CD8-positive, alpha-beta memory T cell (primary cell): ENCODE measurements at places on chromosomes 2 and 18. TPM values are rescaled to one million over a fixed set of nuclear protein-coding genes. Genes with fewer than 3 reads are reported as not detected.
A peak's percentile ranks its signal among the peaks of the same experiment; 100 is the strongest.

Gene CDH20
- 0.11 TPM for total RNA-seq

Gene KLHL30
- total RNA-seq = not detected

Gene RNF125
- 41.3 TPM for total RNA-seq

Gene MAP3K19
- total RNA-seq = not detected

Gene MEP1B
- not detected for total RNA-seq

Gene PLCL1
- total RNA-seq = 0.71 TPM

Gene PIAS2
- total RNA-seq = 25.1 TPM

Gene GCC2
- total RNA-seq = 49.0 TPM

Gene NEUROD1
- total RNA-seq = not detected

DNA sequence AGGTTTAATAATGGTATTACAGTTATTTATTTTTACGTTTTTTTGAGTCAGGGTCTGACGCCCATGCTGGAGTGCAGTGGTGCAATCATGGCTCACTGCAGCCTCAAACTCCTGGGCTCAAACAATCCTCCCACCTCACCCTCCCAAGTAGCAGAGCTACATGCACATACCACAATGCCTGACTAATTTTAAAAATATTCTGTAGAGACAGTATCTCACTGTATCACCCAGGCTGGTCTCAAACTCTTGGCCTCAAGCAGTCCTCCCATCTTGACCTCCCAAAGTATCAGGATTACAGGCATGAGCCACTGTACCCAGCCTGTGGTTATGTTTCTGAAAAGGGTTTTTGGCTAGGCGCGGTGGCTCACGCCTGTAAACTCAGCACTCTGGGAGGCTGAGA is 120.8 kb downstream of the ESCO1 start:
- no peak overlapping the region for H3K4me3 ChIP-seq
- DNase-seq = no peak
- no peaks in the 10 kb centered on the region for H3K36me3 ChIP-seq
- H3K4me1 ChIP-seq = no peaks in the 10 kb centered on the region
- H3K27ac ChIP-seq = no peak overlapping the region
- H3K27me3 ChIP-seq = no peaks in the 10 kb centered on the region

- peaks cover 18% of the 10 kb centered on the region for H3K36me3 ChIP-seq
- H3K4me3 ChIP-seq = no peak overlapping the region
- no peak for DNase-seq
- H3K27me3 ChIP-seq = no peaks in the 10 kb centered on the region
- H3K27ac ChIP-seq = no peak overlapping the region
Observed at GRCh38 chr2:230356084-230356483, 29.1 kb downstream of the SP140L start.

DNA sequence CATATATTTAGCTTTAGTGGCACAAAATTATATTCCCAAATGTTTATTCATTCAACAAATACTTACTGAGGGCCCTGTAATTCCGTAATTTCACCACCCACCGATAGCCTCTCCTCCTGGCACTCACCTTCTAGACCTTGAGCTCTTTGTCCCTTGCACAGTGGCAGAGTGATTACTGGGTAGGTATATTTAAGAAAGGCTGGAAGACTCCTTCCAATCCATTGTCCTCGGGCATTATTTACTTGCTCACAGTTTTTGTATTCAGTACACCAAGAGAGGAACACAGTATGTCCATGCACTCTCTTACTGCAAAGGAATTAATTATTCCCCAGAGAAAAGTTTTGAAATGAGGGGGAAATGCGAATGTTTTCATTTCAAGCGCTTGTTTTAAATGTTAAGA is 1.1 kb upstream of the CDCA7 start:
- H3K36me3 ChIP-seq = no peaks in the 10 kb centered on the region
- H3K27me3 ChIP-seq = peaks cover 15% of the 10 kb centered on the region
- no peak for DNase-seq
- peaks cover 15% of the 10 kb centered on the region for H3K4me1 ChIP-seq
- no peak overlapping the region for H3K27ac ChIP-seq
- no peak overlapping the region for H3K4me3 ChIP-seq

GRCh38 chr2:96144481-96145035 is 682 bp downstream of the DUSP2 start:
- DNase-seq = peak; percentile 25
- H3K36me3 ChIP-seq = peaks cover 17% of the 10 kb centered on the region
- peak overlapping the region; percentile 89 for H3K4me3 ChIP-seq
- no peaks in the 10 kb centered on the region for H3K27me3 ChIP-seq

DNA sequence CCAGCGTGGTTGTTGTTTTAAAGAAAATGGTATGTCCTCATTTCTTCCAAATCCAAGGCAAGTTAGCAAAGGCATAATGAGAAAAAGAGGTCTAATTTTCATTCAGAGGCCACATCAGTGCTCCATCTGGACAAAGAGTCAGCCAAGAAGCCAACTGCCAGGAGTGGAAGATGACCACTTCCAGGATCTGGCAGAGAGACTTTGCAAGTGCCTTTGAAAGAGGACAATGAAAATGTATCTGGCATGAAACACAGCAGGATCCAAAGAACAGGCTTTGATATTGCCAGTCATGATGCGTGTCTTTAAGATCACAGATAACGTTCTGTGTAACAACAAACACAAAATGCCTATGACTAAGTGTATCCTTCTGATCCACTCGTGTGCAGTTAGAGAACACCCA is 82.8 kb downstream of the AFF3 start:
- peaks cover 11% of the 10 kb centered on the region for H3K4me1 ChIP-seq
- no peak for DNase-seq
- H3K27me3 ChIP-seq = no peaks in the 10 kb centered on the region
- H3K4me3 ChIP-seq = no peak overlapping the region
- H3K27ac ChIP-seq = no peak overlapping the region

DNA sequence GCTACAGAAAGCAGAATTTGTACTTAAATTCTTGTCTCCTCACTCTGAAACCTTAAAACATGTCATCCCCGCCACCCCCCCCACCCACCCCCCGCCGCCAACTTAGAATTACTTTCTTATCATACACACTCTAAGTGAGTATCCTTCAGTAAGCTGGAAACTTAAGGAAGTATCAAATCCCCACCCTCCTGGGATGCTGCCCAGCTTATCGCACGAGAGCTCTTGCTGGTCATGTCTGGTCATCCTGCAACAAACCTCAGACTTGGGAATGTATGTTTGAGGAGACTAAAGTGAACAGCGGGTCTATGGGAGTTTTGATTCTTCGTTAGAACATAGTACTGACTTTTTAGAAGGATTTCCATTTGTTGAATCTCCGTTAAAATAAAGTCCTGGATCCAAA is 203.3 kb downstream of the PTGR3 start:
- H3K4me3 ChIP-seq = no peak overlapping the region
- H3K27me3 ChIP-seq = no peaks in the 10 kb centered on the region
- no peak for DNase-seq
- no peaks in the 10 kb centered on the region for H3K36me3 ChIP-seq
- no peak overlapping the region for H3K27ac ChIP-seq

DNA sequence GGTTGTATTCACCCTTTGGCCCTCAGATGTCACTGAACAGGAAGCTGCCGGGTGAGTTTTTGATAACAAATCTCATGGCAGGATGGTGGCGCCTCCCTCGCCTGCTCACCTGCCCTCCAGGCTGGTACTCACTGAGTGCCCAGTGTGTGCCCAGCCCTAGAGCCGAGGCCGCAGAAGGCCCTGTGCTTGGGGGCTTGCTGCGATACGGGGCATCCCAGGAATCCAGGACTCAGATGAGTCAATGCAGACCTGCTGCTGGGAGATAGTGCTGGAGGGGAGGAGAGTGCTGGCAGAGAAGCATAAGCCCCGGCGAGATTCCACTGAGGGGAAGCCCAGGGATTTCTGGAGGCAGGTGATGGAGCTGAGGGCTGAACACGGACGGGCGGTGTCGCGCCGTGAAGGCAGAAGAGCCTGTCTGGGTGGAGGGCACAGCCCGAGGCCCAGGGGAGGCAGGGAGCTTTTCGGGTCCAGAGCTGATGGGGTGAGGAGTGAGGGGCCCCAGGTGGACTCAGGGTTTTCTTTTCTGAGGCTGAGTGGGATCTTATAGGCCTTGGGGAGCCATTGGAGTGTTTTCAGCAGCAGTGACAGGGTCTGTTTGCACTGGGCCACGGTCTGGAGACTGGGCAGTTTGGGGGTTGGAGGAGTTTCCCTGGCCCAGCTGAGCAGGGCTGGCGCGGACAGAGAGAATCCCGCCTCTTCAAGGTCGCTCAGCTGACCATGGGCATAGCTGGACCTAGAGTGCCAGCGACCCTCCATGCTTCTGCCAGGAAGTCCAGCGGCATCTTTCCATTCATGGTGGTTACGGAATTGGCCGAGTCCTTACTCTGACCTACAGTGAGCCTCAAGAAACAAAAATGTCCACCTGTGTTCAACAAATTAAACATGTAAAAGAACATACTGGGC is 35.5 kb downstream of the LDLRAD4 start:
- H3K4me3 ChIP-seq = no peak overlapping the region
- H3K36me3 ChIP-seq = no peaks in the 10 kb centered on the region
- H3K4me1 ChIP-seq = no peaks in the 10 kb centered on the region
- DNase-seq = no peak

DNA sequence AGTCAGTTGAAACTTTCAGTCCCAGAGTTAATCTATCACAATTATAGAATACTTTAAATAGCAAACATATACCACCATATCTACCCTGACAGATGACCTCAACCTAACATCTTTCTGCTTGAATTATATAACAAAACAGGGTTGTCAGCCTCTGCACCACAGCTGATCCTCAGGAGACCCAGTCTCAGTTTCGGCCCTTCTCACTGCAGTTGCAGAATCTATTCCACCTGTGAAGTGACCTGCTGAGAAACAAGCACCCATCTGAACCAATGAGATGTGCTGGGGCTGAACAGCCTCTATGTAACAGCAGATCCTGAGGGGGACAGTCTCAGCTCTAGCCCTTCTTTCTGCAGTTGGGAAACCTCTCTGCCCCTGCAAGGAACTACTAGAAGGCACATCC is 567.6 kb downstream of the KCNJ3 start:
- no peaks in the 10 kb centered on the region for H3K4me1 ChIP-seq
- H3K27me3 ChIP-seq = no peaks in the 10 kb centered on the region
- no peak overlapping the region for H3K27ac ChIP-seq
- no peaks in the 10 kb centered on the region for H3K36me3 ChIP-seq

GRCh38 chr2:15391751-15392150 is 169.4 kb downstream of the NBAS start:
- H3K4me3 ChIP-seq = no peak overlapping the region
- DNase-seq = no peak
- no peaks in the 10 kb centered on the region for H3K4me1 ChIP-seq
- H3K36me3 ChIP-seq = peaks cover 10% of the 10 kb centered on the region

- no peak overlapping the region for H3K4me3 ChIP-seq
- H3K36me3 ChIP-seq = no peaks in the 10 kb centered on the region
- H3K4me1 ChIP-seq = no peaks in the 10 kb centered on the region
- H3K27me3 ChIP-seq = no peaks in the 10 kb centered on the region
- H3K27ac ChIP-seq = no peak overlapping the region
- no peak for DNase-seq
Observed at GRCh38 chr2:172763079-172763478, 27.4 kb downstream of the RAPGEF4 start.

- no peaks in the 10 kb centered on the region for H3K36me3 ChIP-seq
- DNase-seq = no peak
- no peak overlapping the region for H3K27ac ChIP-seq
Observed at GRCh38 chr2:212328136-212328535, 210.5 kb downstream of the ERBB4 start.

GRCh38 chr2:28407976-28408690 is 15.5 kb downstream of the FOSL2 start:
- H3K4me1 ChIP-seq = peaks cover 80% of the 10 kb centered on the region
- H3K36me3 ChIP-seq = peaks cover 20% of the 10 kb centered on the region
- no peak overlapping the region for H3K4me3 ChIP-seq
- H3K27me3 ChIP-seq = no peaks in the 10 kb centered on the region

DNA sequence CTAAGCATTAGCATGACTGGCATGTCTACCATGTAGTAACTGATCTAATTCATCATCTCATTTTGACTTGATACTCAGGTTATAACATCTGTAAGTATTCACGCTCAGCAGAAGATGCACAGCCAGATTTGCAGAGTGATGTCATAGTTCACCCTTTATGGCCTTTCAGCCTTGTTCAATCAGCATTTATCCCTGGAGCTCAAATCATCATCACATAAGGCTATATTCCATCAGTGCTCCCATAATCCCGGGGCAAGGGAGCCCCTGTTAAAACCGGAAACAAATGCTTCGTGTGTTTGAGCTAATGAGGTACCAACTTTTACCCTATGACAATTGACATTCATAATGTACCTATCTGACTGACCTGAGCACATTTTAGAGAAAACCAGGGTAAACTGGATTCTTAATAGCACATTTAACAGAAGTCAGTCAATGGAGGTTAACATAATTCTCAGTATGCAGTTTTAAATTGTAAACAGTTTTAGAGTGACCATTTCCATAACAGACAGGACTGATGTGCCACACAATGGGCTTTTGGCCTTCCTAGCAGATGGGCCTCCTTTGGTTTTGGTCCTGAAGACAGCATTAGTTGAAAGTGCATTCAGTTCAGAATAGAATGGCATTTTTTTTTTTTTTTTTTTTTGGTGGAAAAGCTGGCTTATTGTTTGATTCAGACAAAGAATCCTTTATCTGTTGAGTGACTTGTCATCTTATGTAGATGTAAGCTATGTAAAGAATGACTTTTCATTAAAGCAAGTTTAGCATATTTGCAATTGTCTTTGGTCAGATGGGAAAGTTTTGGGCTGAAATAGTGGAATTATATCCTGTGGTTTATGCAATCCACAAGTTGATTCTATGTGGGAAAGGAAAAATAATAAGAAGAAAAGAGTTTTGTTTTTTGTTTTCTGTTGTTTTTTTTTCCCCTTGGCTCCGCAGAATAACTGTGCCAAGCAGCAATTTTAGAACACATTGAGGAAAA is 866.0 kb upstream of the ACVR2A start:
- no peak overlapping the region for H3K27ac ChIP-seq
- no peaks in the 10 kb centered on the region for H3K27me3 ChIP-seq
- no peak for DNase-seq

- no peaks in the 10 kb centered on the region for H3K36me3 ChIP-seq
- no peaks in the 10 kb centered on the region for H3K27me3 ChIP-seq
- no peak overlapping the region for H3K27ac ChIP-seq
- peaks cover 15% of the 10 kb centered on the region for H3K4me1 ChIP-seq
- DNase-seq = no peak
Observed at GRCh38 chr2:181317511-181317910, 139.7 kb upstream of the ITGA4 start.

- H3K27ac ChIP-seq = no peak overlapping the region
- no peak overlapping the region for H3K4me3 ChIP-seq
- H3K27me3 ChIP-seq = no peaks in the 10 kb centered on the region
Observed at GRCh38 chr18:1806884-1807615, 764.3 kb downstream of the METTL4 start.

DNA sequence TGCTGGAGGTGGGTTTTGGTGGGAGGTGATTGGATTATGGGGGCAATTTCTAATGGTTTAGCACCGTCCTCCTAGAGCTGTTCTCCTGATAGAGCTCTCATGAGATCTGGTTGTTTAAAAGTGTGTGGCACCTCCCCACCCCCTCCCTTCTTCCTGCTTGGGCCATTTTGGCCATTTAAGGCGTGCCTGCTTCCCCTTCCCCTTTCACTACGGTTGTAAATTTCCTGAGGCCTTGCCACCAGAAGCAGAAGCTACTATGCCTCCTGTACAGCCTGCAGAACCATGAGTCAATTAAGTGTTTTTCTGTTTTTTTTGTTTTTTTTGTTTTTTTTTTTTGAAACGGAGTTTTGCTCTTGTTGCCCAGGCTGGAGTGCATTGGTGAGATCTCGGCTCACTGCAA is 335.7 kb upstream of the HS6ST1 start:
- peaks cover 4% of the 10 kb centered on the region for H3K27me3 ChIP-seq
- H3K4me1 ChIP-seq = no peaks in the 10 kb centered on the region
- no peaks in the 10 kb centered on the region for H3K36me3 ChIP-seq
- no peak for DNase-seq
